ENCODE measurements at places on chromosomes 1 and 21. TPM values are rescaled to one million over a fixed set of nuclear protein-coding genes. Genes with fewer than 3 reads are reported as not detected.

The TBX19 gene
- total RNA-seq: 1.8 TPM

The OR6N1 gene
- not detected for total RNA-seq

The S100A7 gene
- total RNA-seq: not detected

GRCh38 chr1:96387785-96388184 is 333.8 kb upstream of the PTBP2 start:
- no peak overlapping the region for H3K27ac ChIP-seq
- peaks cover 2% of the 10 kb centered on the region for H3K36me3 ChIP-seq
- peaks cover 10% of the 10 kb centered on the region for H3K4me1 ChIP-seq
- no peak overlapping the region for H3K4me3 ChIP-seq
- H3K27me3 ChIP-seq: no peaks in the 10 kb centered on the region

DNA sequence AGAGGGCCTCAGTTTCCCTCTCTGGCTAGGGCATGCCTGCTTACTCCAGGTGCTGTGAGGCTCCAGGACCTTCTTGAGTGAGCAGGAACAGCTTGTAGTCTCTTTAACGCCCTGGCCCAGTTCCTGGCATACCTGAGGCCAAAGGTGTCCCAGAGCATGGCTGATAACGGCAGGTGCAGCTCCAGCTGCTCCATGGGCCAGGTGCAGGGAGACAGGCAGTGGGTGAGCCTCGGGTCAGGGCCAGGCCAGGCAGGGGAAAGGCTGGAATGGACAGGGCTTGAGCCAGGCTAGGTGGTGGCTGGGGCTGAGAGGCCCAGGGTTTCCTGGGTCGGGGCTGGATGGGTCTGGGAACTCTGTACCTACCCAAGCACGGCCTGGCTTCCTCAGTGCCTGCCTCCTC is 18.3 kb downstream of the EDN2 start:
- DNase-seq: peak; percentile 80
- H3K4me3 ChIP-seq: no peak overlapping the region
- peaks cover 3% of the 10 kb centered on the region for H3K27me3 ChIP-seq
- H3K27ac ChIP-seq: no peak overlapping the region

DNA sequence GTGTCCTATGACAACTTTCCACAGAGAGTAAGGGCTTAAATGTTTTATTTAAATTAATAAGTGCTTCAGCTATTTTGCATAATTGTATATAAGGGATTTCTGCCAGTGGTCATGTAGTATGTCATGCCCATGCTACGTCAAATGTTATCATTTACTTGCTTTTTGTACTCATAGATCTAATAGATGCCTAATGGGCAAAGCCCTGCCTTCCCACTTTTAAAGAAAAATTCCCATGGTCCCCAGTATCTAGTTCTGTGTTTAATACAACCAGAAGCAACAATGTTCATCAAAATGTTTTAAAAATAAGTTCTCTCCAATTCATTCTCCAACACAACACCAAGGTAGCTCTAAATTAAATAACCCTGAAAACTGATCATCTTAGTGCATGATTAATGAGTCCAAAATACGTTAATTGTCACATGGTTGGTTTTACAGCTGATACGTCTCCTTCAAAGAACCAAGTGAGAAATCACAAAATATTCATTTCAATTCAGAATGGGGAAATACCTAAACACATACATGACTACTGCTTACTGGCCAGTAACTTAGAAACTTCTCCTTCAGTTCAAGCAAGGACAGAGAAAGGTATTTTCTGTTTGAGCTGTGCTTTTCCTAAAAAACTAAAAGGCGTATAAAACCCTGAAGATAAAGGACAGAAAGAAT is 49.1 kb upstream of the SDC3 start:
- peak overlapping the region; percentile 68 for H3K27ac ChIP-seq
- no peak overlapping the region for H3K4me3 ChIP-seq
- H3K36me3 ChIP-seq: peaks cover 39% of the 10 kb centered on the region
- peaks cover 51% of the 10 kb centered on the region for H3K4me1 ChIP-seq

GRCh38 chr1:32012709-32013385 is 821 bp upstream of the KHDRBS1 start:
- H3K27ac ChIP-seq: peak overlapping the region; percentile 100
- peak overlapping the region; percentile 75 for H3K4me3 ChIP-seq
- H3K27me3 ChIP-seq: no peaks in the 10 kb centered on the region

DNA sequence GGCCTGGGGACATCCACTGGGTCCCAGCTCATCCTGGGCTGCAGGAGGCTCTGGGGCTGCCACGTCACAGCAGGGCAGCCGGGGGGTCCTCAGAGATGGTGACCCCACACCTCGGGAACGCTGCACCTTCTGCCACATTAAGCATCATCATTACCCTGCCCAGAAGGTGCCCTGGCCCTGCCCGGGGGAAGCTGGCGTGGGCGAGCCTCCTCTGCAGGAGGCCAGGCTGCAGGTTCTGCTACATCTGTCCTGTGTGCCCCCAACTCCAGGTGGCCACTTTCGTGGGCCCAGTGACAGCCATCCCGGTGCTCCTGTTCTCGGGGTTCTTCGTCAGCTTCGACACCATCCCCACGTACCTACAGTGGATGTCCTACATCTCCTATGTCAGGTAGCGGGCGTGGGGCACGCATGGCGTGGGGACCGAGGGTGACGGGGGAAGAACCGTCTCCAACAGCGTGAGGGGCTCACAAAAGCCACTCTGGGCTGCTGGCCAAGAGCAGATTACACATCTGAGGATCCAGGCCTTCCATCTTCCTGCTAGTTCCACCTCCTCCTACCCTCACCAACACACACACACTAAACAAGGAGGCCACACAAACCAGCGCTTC is 20.8 kb downstream of the TFF3 start:
- H3K27ac ChIP-seq: no peak overlapping the region
- no peak for DNase-seq
- no peaks in the 10 kb centered on the region for H3K4me1 ChIP-seq
- H3K27me3 ChIP-seq: peaks cover 35% of the 10 kb centered on the region
- no peak overlapping the region for H3K4me3 ChIP-seq

- H3K27me3 ChIP-seq: peaks cover 13% of the 10 kb centered on the region
- H3K4me3 ChIP-seq: no peak overlapping the region
- no peak overlapping the region for H3K27ac ChIP-seq
- H3K36me3 ChIP-seq: no peaks in the 10 kb centered on the region
These were observed 197.2 kb downstream of the CHRM3 start for GRCh38 chr1:239583536-239583935.
